ENCODE measurements at places on chromosomes 4 and X. TPM values are rescaled to one million over a fixed set of nuclear protein-coding genes. Genes with fewer than 3 reads are reported as not detected.

DMRTC1 gene
- total RNA-seq: not detected

PCYT1B gene
- total RNA-seq: 0.46 TPM

TMEM150C gene
- total RNA-seq: 0.65 TPM

GABRQ gene
- not detected for total RNA-seq

MAGEE1 gene
- 1.1 TPM for total RNA-seq

KIT gene
- total RNA-seq: 0.43 TPM

MMRN1 gene
- 0.14 TPM for total RNA-seq

NHS gene
- total RNA-seq: 1.2 TPM

ASB12 gene
- total RNA-seq: not detected

TLR1 gene
- 0.92 TPM for total RNA-seq

NAT8L gene
- 0.09 TPM for total RNA-seq

NDP gene
- total RNA-seq: 0.28 TPM

SLC6A8 gene
- 9.8 TPM for total RNA-seq

PDK3 gene
- 5.8 TPM for total RNA-seq

ADAMTS3 gene
- total RNA-seq: 3.8 TPM

FAM184B gene
- total RNA-seq: under 0.01 TPM

HTR2C gene
- under 0.01 TPM for total RNA-seq

HELQ gene
- total RNA-seq: 19.3 TPM

YY2 gene
- total RNA-seq: 1.00 TPM

CXorf49 gene
- not detected for total RNA-seq

LUZP4 gene
- not detected for total RNA-seq

POLN gene
- 2.3 TPM for total RNA-seq

DCTD gene
- total RNA-seq: 92.0 TPM

FDCSP gene
- total RNA-seq: not detected

XAGE2 gene
- total RNA-seq: not detected
